A172 (cell line): ENCODE measurements at places on chromosomes 1 and 21. TPM values are rescaled to one million over a fixed set of nuclear protein-coding genes. Genes with fewer than 3 reads are reported as not detected.

DNA sequence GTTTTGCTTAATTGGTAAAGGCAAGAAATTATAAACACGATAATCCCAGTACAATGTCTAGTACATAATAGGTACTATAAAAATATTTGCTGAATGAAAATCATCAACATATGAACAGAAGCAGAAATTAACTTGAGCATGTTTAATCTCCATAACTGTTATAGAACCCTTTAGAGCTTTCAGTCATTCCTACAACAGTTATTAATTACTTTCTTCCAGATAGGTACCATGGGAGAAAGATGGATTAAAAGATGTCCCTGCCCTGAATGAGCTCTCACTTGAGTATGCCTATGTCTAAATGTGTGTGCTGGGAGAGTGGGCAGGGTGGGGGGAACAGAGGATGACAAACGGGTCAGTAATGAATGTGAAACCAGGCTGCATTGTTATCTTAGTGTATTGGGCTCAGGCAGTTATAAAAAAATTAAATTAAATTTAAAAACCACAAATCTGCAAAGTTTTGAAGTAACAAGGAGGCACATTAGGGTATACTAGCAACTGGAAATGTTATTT, 2.4 kb downstream of the EPS15 start:
- DNase-seq: no peak

- no peak for DNase-seq
Observed at GRCh38 chr1:14613926-14614325, 15.4 kb downstream of the KAZN start.

Gene FAM167B
- 5.8 and 8.5 TPM in 2 replicates for total RNA-seq

Gene TNNT2
- total RNA-seq: 0.45 and 2.9 TPM in 2 replicates
